ENCODE measurements at places on chromosomes 5 and 9.

DNA sequence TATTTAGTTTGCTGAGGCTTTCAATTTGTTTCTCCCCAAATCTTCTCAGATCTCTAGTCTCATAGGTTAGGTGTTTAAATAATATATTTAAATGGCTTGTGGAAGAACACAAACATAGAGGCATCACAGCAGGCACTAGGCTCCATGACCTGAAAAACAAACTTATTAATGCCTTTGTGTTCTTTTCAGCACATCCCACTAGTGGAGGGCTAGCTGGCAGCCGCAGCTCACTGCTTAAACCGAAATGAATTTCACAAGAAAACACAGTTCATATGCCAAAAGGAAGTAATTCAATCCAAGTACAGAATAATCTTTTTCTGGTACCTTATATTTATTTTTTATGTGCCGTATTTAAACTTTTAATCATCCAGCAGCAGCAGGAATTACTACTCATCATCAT lies 382.5 kb downstream of the PLK2 start:
- DNase-seq, result no peak

DNA sequence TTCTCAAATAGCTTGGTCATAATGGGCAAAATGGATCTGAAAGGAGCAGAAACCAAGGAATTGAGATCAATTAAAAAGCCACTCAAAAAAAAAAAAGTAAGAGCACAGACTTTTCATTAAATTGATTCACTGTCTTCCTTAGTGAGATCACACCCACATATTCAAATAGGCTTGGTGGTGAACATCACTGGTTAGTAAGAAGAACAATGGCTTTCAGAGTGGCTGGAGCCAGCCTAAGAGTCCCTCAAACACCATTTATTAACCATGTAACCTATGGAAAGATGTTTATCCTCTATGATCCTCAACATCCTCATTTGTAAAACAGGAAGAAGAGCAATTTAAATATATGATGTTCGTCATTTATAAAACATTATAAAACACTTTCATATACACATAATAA lies 12.4 kb downstream of the CCDC112 start:
- DNase-seq, result no peak

DNA sequence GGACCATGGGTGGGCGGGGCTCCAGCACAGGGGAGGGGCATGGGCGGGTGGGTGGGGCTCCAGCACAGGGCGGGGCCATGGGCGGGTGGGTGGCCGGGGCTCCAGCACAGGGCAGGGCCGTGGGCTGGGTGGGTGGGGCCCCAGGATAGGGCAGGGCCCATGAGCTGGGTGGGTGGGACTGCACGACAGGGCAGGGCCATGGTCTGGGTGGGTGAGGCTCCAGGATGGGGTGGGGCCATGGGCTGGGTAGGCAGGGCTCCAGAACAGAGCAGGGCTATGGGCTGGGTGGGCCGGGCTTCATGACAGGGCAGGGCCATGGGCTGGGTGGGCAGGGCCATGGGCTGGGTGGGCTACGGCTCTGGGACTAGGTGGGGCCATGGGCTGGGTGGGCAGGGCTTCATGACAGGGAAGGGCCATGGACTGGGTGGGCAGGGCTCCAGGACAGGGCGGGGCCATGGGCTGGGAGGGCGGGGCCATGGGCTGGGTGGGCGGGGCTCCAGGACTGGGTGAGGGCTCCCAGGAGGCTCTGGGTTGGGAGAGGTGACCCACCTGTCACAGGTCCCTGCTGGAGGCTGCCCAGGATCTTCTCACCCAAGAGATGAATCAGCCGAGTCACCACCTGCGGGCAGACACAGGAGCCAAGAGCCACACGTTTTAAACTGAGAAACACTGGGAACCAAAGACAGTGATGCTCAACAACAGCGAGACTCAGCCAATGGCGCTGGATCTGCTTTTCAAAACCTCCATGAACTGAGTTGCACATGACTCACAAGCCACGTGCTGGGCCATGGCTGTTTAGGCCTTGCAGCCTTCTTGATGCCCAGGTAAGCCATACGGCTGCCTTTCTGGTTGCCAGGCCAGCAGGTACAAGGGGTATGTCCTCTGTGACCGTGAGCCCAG lies 33.6 kb upstream of the NSMF start:
- no peak for DNase-seq

DNA sequence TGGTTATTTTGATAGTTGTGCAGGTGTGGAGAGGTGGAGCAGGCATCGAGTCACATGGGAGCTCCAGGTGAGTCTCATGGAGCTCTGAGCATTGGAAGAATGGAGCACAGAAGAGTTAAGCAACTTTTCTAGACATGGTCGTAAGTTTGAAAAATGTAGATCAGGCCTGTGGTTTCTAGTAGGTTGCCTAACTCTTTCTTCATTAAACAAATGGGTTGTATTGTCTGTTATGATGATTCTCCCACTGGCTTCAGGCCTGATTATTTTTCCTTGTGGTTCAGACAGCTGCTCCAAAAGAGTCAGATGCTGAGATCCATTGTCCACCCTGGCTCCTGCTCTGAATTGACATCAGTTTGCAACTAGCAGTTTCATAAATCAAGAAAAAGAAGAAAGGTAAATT lies 80.3 kb upstream of the RPS23 start:
- DNase-seq, result peak; percentile 69

GRCh38 chr5:67203701-67204074 lies 7.1 kb upstream of the CD180 start:
- no peak for DNase-seq

GRCh38 chr9:128940271-128940921 lies 7.0 kb downstream of the DOLK start:
- DNase-seq, result no peak

DNA sequence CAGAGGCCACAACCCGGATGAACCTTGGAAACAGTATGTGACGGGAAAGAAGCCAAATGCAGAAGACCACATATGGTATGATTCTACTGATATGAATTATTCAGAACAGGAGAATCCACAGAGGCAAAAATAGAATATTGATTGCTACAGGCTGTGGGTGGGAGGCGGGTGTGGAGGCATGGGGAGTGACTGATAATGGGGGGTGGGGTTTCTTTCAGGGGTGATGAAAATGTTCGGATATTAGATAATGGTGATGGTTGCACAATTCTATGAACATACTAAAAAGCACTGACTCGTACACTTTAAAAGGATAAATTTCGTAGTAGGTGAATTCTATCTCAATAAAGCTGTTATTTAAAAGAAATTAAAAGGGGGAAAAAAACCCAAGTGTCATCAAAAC lies 10.7 kb downstream of the IL4 start:
- DNase-seq, result no peak

GRCh38 chr5:172350212-172351181 lies 66.9 kb upstream of the UBTD2 start:
- DNase-seq, result no peak

- DNase-seq, result no peak
Observed at GRCh38 chr9:137444106-137444790, 3.1 kb upstream of the ENTPD8 start.

GRCh38 chr5:15116996-15117395 lies 245.4 kb upstream of the ANKH start:
- no peak for DNase-seq

DNA sequence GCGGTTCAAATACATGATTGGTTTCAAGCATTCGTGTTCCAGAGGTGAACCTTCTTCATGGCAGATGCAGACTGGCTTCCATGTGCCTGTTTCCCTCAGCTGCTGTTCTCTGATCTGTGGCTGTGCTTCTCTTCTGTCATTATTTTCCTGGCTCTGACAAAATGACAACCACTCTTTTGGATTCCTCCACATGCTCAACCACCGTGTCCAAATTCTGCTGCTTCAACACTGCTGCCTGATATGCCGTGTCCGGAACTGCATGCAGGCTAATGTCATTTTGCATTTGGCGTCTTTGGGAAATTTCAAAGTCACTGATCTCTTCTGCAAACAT lies 368.7 kb upstream of the ZNF608 start:
- DNase-seq, result no peak

GRCh38 chr5:102794677-102795331 lies 39.7 kb downstream of the PAM start:
- DNase-seq, result no peak

GRCh38 chr9:14433351-14434157 lies 119.6 kb upstream of the NFIB start:
- no peak for DNase-seq

DNA sequence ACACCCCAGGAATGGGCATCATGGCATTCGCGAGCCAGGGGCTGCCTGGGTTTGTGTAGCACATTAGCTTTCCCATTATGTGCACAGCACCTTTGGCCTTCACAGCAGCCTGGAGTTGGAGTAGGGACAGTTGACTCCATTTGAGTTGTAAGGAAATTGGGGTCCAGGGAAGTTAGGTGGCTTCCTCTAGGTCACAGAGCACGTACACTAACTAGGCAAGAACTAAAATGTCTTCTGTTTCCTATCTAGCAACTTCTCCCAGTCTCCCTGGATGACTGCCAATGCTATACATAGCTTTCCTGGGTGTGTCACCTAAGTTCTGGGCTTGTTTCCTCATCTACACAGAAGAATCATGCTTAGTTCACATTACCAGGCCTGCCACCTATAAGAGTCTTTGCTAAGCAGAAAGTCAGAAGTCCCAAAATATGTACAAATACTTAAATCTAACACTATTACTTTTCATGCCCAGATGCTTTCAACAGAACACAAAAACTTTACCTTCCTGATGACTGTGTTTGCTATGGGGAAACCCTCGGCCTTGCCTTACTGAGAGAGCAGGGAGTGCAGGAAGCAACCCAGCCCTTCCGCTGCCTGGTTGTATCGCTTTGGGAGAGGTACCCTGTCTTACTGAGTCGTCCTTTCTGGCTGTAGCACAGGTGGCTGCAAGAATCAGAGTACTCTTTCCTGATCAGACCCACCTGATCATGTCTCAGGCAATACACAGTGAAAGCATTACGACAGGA lies 12.0 kb downstream of the MACROH2A1 start:
- DNase-seq, result peak; percentile 85

GRCh38 chr9:28120184-28120583 lies 546.9 kb upstream of the C9orf72 start:
- DNase-seq, result no peak

DNA sequence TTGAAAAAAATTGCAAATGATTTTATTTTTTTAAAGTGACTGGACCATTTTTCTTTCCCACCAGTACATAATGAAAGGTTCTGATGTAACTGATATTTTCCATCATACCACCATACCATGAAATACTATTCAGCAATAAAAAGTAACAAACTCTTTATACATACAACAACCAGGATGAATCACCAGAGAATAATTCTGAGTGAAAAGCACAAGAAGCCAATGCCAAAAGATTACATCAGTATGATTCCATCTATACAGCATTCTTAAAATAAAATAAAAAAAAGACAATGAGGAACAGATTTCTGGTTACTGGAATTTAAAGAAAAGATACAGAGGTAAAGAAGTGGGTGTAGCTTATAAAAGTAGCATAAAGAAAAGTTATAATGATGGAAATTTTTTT lies 423.7 kb upstream of the ST8SIA4 start:
- DNase-seq, result no peak

- no peak for DNase-seq
Observed at GRCh38 chr5:160054047-160054446, 45.1 kb downstream of the TTC1 start.

DNA sequence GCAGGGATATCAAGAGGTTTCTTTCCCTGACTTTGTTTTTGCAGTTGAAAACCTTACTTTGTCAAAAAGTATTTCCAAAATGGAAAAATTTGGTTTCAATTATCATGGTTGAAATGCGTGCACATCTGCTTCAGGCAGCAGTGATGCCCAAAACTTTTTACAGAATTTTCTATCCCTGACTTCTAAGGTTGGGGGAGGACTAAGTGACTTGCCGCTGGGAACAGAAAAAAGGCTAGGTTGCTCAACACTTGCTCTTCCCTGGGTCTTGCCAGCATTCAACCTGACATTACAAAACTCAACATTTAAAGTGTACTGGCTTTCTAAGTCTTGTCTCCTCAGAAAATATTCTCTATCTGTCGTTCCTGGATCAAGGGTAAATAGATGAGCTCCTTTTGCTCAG lies 4.7 kb downstream of the KLHL3 start:
- no peak for DNase-seq

DNA sequence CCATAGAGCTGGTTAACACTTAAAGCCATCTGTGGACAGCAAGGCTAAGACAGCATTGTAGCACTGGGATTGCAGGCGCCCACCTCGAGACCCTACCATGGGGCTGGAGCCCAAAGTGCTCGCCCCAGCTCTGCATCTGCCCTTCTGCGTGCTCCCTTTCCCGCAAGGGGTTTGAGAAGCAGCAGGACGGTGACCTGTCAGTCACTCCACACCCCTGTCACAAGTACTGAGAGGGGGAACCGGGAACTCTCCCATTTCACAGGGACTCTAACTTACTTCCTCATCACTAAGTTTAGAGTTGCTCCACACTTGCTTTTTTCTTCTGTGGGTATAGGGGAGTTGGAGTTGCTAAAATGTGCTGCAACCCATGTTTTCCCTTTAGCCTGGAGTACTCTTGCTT lies 273.2 kb downstream of the SMARCA2 start:
- no peak for DNase-seq

DNA sequence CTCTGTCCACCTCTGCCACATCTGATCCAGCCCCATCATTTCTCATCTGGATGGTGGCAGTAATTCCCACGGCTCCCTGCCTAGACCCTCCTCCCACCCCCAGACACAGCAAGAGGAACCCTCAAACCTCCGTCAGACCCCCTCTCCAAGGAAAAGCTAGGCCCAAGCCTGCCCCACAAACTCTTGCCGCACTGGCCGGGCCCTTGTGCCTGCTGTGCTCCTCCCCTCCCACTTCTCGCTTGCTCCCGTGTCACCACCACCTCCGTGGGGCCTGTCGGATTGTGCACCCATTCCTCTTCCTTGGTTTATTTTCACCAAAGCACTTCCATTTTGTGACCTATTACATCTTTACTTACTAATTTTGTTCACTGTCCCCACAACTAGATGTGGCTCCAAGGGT lies 14.2 kb downstream of the BARX1 start:
- DNase-seq, result no peak

DNA sequence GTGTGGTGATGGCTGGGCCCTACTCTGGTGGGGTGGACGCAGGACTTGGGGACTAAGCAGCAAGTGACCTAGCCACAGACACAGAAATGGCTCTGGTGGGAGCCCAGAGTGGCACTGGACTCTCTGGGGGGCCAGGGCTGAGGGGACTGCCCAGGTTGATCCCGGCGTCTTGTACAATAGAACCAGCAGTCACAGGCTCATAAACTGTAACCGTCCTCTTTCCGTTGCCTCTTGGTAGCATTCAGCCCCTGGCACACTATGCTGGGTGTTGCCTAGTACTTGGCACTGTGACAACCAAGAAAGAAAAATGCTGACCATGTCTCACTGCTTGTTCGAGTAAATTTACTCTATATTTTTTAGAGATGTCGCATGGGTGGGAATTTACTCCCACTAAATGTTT lies 80.5 kb downstream of the DAB2IP start:
- no peak for DNase-seq

GRCh38 chr5:96597438-96598020 lies 64.6 kb upstream of the CAST start:
- peak; percentile 36 for DNase-seq

DNA sequence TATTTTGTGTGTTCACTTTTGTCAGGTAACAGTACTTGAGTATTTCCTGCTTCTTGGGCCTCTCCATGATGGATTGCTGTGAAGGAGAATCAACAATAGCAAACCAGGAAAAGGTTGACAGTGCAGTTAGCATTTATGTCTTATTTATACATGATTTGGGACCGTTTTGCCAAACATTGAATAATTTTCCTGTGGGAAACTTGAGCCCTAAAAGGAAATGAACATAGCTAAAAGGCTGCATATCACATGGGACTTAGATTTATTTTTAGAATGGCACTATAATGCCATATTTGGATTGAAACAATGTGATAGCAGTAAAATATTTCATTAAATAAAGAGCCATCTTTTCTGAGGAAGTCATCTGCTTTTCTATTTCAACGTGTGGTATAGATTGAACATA lies 15.3 kb downstream of the GPR21 start:
- DNase-seq, result peak; percentile 56
